ENCODE measurements at places on chromosomes 7 and 10.

- no peak for DNase-seq
Observed at GRCh38 chr10:16662923-16663322, 141.2 kb upstream of the C1QL3 start.

- DNase-seq, result peak; percentile 15
Observed at GRCh38 chr7:7249814-7250213, 67.5 kb downstream of the C1GALT1 start.

DNA sequence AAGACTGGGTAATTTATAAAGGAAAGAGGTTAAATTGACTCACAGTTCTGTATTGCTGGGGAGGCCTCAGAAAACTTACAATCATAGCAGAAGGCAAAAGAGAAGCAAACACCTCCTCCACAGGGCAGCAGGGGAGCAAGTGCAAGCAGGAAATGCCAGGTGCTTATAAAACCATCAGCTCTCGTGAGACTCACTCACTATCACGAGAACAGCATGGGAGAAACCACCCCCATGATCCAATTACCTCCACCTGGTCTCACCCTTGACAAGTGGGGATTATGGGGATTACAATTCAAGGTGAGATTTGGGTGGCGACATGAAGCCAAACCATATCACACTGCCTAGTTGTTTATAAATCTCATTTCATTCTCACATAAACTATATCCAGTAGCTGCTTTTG lies 28.0 kb upstream of the CPN1 start:
- DNase-seq, result no peak

DNA sequence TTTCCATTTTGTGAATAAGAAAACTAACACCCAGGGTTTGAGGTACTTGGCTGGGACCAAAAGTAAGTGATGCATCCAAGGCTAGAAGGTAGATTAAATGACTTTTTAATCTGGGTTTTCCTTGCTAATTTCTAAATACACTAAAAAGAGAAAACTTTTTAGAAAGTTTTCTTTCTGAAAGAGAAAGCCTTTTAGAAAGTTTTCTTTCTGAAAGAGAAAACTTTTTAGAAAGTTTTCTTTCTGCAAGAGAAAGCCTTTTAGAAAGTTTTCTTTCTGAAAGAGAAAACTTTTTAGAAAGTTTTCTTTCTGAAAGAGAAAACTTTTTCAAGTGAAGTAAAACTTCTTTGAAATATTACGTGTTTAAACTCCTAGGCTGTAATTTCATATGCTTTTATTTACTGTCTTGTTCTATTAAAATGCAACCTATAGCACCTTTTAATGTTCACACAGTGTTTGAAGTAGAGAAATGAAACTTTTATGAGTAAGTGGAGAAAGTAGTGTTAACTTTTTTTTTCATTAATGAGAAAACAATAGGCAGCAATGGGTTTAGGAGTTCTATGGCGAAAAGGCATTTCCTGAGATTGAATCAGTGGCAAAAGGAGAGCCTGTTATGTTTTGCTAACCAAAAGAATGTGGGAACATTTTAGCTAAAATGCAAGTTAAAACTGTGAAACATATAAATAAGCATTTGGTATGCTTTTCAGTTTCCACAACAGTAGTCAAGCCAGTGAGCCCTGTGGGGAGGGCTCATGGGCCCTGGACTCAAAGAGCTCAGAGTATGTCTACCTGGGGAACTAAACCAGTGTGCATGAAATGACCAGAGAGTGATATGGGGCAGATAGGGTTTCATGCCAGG lies 103.7 kb downstream of the RBM20 start:
- DNase-seq, result no peak

DNA sequence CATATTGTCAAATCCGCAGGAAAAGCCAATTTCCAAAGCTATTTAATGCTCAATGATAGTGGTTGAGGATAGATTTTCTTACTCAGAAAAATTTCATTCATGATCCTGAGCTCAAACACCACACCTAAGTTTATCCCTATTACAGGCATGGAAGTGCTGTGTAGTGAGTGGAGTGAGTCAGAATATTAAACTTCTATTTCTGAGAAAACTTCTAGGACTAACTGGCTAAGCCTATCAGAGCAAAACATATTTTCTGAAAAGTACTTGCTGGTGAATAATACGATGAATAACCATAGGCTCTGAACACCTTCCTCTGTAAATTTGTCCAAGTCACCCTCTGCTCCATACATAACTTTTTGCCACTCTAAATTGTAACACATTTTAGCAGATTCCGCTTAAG lies 221.5 kb downstream of the SUGCT start:
- DNase-seq, result no peak

GRCh38 chr7:150838965-150839650 lies 13.2 kb upstream of the AOC1 start:
- DNase-seq, result no peak
